ENCODE measurements at places on chromosomes 1 and 21.
A peak's percentile ranks its signal among the peaks of the same experiment; 100 is the strongest.

- DNase-seq = no peak
Measured at GRCh38 chr1:158149175-158149574, 31.5 kb upstream of the CD1D start.

DNA sequence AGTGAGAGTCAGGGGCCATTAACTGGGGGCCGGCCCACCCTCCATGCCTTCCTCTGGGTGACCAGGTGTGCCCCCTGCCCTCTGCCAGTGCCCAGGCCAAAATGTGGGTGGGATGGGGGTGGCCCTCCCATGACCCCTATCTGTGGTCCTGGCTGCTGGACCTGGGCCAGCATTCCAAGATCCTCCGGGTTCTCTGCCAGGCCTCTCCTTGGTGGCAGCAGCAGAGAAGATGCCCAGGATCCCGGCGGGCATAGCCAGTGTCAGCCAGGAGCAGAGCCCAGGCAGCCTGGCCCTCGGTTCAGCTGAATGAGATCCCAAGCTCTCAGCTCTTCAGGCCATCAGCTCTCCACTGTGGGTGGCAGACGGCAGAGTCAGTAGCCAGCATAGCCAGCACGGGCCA lies 31.3 kb upstream of the ACTRT2 start:
- DNase-seq = no peak

DNA sequence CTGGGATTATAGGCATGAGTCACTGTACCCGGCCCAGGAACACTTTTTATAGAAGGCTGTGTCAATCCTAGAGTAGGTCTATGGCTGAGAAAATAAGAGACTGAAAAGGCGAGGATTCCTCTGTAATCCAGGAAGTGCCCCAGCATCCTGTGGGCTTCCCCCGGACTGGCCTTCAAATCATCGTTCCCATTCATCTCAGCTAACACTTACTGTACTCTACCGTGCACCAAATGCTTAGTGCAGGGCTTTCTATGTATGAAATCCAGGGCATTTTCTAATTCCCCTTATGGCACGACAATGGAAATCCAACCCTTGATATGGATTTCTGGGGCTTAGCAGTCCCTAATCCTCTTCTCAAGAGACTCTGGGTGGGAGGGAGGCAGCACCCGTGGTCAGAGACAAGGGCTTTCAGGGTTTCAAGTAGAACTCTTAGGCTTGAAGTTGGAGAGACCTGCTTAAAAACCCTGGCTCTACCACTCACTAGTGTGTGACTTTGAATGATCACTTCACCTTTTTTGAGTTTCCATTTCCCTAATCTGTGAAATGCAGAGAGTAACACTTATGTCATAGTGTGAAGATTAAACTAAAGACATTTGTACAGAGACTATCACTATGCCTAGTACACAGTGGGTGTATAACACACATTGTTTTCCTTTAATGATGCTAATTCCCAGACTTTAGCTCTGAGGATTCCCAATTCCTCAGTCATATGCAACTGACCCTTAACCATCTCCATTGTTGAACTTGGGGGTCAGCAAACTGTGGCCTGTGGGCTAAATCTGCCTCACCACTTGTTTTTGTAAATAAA lies 20.3 kb downstream of the MECR start:
- peak; percentile 73 for DNase-seq

GRCh38 chr1:181043025-181043888 lies 9.5 kb downstream of the MR1 start:
- no peak for DNase-seq

DNA sequence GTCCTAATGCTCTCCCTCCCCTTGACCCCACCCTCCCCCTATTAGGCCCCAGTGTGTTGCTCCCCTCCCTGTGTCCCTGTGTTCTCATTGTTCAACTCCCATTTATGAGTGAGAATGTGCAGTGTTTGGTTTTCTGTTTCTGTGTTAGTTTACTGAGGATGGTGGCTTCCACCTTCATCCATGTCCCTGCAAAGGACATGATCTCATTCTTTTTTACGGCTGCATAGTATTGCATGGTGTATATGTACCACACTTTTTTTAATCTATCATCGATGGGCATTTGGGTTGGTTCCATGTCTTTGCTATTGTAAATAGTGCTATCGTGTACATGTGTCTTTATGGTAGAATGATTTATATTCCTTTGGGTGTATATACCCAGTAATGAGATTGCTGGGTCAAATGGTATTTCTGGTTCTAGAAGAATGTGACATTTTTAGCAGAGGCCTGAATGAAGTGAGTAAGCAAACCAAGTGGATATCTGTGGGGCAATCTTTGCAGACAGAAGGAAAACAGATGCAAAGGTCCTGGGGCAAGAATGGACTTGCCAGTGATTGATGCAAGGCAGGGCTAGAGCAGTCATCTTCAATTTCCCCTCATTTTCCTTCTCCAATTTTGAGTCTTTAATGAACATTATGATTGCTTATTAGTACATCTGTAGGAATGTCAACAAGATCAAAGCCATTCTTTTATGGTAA lies 50.2 kb downstream of the UBE4B start:
- no peak for DNase-seq

DNA sequence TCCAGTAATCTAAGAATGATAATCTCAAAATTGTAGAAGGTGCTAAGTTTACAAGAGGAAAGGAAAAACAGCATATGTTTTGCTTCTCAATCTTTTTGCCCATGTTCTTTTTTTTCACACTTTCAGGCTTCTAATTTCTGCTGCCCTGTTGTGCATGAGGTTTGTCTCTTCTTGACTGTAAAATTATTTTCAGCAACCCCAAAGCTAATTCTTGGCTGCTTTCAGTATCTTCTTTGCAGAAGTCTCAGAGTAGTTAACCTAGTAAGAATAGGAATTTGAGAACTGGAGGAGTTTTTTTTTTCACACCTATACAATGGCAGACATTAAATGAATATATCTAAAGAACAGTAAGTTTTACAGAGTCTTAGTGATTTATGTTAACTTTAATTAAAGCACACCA lies 26.4 kb downstream of the DENND2D start:
- no peak for DNase-seq

DNA sequence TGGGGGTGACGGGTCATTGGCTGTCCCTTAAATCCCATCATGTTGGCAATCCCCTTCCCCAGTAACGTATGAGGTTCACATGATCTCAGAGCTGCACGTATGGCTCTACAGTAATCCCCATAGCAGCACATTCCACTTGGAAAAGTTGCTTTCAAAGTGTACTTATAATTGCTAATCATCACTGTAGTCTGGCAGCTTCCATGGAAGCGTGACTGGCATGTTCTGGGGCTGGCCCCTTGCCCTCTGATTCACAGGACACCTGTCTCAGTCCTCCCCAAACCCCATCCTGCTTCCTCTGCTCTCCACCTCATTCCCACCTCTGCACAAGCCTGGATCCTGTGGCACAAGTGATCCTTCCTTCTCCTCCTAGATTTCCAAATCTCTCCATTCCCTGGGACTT lies 102.2 kb downstream of the TSEN15 start:
- no peak for DNase-seq

DNA sequence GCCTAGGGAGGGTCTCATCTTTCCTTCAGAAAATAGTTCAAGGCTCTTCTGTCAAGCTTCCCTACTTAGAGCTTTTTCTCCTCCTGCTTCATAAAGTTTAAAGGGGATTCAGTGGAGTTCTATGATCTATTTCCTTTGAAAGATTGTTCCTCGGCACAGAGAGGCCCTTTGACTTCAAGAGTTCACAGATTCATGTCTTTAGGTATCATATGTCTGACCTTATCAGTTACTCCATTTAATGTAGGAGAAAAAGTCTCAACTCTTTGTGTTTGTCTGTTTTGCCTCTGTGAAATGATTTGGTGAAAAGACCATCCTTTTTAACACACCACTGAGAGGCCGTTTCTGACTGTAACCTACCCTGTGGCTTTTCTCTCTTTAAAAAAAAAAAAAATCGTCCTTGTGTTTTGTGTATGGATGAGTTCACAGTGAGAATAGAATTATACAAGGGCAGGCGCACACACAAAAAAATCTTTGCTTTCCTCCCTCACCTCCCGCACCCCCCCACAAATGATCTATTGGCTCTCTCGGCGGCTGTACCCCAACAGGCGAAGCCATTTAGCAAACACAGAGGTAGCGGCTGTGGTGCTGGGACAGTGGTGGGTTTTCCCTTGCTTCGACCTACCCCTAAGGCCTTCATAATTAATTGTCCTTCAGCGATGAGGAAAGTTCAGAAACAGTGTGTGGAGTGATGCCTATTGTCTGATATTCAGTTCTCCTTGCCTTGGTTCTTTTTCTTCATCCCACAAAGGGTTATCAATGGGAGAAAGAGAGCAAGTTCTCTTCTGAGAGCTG lies 29.6 kb downstream of the PROX1 start:
- DNase-seq = no peak

DNA sequence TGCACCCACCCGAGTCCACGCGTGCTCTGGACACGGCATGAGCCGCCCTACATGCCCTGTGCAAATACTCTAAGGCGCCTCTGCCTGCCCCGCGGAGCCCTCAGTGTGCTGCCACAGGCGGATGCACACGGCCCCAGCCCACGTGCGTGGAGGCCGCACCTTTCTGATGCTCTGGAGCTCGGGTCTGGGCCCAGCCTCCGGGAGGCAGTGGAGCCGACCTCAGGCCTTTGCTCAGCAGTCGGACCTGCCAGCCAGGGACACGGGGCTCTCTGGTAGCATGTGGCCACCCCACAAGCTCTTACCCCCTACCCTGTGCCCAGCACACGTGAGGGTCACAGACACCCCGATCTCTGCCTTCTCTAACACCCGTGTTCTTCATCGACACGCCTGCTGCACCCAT lies 2.1 kb downstream of the TMEM240 start:
- DNase-seq = no peak

Data from GM13977 (cell line).